Left ventricle myocardium inferior (tissue), 1 donor: ENCODE measurements at places on chromosomes 7 and 10. TPM values are rescaled to one million over a fixed set of nuclear protein-coding genes. Genes with fewer than 3 reads are reported as not detected.

Gene STEAP1
- total RNA-seq: 1.2 TPM

Gene CRHR2
- total RNA-seq: 0.19 TPM

Gene DGKI
- total RNA-seq: 1.3 TPM

Gene SGCE
- 20.1 TPM for total RNA-seq

DNA sequence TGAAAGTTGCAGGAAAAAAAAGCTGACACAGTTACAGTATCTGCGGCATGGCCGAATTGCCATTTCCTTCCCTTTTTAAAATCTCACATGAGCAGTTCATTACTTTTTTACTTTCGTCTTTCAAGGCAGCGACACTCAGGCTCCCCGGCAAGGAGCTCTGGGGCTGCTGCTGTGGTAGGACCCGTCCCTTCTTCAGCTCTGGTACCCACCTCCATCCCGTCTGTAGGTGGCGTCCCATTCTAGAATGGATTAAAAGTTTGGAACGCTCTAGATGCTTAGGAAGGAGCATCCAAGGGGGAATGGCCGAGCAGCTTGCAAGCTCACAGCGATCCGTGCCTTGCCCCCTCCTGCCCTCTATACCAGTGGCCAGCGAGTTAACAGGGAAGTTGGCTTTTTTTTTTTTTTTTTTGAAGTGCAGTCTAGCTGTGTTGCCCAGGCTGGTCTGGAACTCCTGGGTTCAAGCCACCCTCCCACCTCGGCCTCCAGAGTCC lies 22.8 kb upstream of the TTYH3 start:
- no peak for DNase-seq

GRCh38 chr10:132963430-132963960 lies 21.1 kb upstream of the CFAP46 start:
- DNase-seq: no peak

- no peak for DNase-seq
Measured at GRCh38 chr7:114508086-114508485, 93.5 kb downstream of the FOXP2 start.

DNA sequence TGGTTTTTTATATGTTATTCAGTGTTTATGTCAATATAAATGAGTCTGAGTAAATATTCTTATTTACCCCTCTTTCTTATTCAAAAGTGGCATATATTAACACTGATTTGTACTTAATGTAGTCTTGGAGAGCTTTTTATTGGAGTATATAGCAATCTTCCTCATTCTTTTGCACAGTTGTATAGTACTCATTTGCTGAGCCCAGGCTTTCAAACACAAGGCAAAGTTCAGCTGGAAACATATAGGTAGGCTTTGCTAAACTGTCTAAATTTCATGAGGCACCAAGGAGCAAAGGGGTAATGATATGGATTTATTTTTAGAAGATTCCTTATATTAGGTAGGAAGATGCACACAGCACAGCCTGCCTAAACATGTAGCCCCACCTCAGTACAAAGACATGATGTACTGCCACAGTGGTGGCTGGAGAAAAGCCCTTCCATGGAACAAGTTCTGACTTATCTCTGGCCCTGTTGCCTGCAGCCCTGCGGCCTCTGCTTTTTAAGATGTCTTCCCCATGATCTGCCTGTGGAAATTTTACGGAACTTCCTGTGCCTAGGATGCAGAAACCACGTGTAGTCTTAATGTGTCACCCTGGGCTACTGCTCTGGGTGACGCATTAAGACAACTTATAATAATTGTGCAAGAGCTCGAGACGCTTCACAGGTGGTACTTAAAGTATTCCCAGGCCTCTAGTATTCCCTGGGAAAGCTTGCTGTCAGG lies 9.6 kb upstream of the PDCD4 start:
- DNase-seq: no peak

- no peak for DNase-seq
Measured at GRCh38 chr10:52082307-52082706, 231.8 kb upstream of the DKK1 start.

- DNase-seq: no peak
Measured at GRCh38 chr7:51587604-51588003, 271.0 kb upstream of the COBL start.
